RWPE1 (cell line): ENCODE measurements at places on chromosomes 6 and 20.

DNA sequence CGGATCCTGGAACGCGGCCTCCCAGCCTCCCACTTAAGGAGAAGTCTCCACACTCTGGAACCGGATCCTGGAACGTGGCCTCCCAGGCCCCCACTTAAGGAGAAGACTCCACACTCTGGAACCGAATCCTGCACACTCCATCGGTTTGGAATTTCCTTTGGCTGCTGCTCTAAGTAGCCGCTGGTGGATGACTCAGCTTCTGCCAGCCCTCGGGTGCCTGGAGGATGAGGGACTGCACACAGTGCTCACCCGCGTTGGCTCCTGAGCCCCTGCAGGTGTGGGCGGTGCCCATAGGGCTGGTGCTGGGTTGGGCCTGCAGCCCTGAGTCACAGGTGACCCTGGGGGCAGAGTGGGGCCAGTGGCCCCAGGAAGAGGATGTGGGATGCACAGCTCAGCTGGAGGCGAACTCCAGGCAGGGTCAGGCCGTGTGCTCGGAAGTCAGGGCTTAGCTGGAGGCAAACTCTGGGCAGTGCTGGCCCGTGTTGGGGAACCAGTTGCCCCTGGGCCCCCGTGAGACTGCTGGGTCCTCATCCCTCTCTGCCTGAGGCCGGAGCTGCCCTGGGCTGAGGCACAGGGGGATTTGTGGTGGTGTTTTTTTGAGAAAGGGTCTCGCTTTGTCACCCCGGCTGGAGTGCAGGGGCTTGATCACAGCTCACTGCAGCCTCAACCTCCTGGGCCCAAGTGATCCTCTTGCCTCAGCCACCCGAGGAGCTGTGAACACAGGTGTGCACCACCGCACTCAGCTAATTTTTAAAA is 13.9 kb upstream of the TNFRSF6B start:
- DNase-seq: peak; percentile 99

GRCh38 chr6:147156218-147156617 is 48.0 kb upstream of the STXBP5 start:
- DNase-seq: no peak

DNA sequence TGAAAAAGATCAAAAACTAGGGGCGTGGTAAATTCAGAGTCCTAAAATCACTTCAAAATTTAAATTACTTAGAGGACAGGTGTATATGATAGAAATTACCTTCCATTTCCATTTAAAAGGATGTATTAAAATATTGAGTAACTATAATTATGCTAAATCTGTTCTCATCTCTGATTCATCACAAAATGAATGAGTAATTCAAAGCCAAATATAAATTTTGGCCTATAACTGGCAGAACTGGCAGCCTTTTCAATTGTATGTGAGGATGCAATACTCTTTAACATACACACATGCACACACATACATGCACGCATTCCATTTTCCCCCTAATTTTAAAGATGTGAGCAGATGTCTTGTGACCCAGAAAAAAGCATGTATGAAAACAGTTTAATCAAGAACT is 194.6 kb downstream of the EPM2A start:
- DNase-seq: no peak

DNA sequence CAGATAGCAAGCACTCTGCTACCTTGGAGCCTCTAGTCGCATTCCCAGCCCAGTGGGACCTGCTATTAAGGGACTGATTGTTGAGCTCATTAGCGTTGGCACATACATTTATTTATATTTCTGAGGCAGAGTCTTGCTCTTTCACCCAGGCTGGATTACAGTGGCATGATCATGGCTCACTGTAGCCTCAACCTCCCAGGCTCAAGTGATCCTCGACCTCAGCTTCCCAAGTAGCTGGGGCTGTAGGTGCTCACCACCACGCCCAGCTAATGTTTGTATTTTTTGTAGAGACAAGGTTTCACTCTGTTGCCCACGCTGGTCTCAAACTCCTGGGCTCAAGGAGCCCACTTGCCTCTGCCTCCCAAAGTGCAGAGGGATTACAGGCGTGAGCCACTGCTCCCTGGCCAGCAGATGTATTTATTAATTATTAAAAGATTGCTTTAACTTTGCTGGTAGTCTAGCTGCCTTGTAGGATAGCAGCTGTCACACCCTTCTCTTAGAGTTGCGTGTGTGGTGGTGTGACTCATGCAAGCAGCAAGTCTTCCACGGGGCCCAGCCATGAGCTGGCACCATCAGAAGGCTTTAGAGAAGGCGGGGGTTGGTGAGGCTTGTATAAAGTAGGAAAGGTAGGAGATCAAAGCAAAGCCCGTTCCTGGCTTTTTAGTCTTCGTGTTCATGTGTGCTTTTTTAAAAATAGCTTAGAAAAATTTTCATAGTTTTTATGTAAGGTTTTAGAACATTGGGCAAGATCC is 16.5 kb downstream of the ACTR5 start:
- DNase-seq: peak; percentile 96

DNA sequence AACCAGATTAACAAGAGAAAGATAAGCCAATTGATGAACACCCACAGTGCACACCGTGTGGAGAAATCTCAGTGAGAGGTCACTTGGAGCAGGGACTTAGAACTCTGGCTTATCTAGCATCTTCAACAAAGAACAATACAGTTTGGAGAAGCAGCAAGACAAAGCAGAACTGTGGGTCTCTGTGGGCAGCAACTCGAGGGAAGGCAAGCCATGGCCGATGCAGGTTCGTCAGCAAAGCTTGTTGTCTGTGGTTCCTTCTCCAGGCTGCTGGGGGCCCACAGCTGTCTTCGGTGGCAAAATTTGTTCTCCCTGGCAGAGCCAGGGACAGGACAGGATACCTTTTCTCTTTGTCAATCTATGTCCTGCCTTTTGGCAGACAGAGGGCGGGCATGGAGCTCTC is 22.1 kb downstream of the RPP40 start:
- no peak for DNase-seq

DNA sequence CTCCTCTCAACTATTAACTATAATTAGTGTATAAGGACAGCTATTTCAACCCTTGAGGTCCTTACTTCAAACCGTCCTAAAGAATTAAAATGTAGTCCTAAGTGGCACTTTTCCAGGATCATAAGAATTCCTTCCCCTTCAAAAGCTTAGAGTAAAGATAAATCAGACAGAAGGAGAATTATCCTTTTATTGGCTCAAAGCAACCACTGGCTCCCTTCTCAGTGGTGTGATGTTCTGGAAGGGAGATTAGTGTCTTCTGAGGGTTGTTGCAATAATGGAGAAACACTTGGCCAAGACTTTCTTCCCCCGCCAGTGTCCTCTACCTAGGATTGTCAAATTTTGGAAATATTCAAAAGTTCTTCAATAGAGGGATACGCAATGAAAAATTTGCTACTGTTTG is 89.1 kb upstream of the PLEKHG1 start:
- no peak for DNase-seq

- peak; percentile 93 for DNase-seq
Observed at GRCh38 chr6:44058617-44059358, 68.5 kb downstream of the MRPL14 start.

GRCh38 chr20:34485068-34485634 is 31.1 kb upstream of the DYNLRB1 start:
- DNase-seq: no peak

DNA sequence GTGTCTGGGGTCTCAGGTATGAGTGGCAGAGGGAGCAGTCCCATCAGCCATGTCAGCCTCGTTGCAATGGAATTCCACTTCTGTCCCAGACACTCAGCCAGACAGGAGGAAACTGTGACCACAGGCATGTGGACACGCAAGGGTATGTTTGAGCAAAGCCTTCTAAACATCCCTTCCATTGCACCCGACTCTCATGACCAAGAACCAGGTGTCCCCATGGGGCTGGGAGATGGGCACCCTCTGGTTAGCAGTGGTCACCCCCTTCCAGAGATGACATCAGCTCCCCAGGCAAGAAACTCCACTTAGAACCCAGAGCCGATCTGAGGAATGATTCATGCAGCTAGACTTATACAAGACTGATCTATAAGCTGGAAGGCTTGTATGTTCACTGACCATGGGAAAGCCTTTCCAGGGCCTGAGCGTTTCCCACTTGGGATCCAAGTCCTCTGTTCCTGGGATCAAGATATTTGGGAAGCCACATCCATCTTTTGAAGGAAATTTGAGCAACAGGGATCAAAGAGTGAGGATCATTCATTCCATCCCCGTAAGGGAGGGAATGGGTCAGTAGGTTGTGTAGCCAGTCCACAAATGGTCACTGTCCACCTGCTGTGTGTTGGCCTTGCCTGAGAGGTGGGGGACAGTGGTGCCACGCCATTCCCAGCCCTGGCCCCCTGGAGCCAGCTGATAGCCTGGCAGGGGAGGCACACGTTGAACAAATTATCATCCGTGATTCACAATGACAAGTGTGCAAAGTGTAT is 3.9 kb upstream of the MRGBP start:
- DNase-seq: no peak

DNA sequence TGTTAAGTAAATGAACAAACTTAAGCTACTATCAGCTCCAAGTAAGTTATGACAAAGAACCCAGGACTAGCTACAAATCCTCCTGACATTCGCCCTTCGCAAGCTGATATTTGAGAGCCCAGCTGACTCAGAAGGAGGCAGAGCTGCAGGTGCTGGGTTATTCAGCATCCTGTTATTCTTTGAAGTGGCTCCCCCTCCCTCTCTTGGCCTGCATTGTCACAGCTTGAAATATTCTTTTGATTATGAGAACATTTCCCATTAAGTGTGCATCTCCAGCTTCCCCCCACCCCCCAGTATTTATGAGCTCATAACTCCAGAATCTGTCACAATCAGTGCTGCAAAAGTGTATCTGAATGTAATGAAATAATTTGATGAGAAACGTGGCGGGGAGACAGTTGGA is 78.8 kb upstream of the RALY start:
- peak; percentile 76 for DNase-seq

- no peak for DNase-seq
Observed at GRCh38 chr6:137211910-137212309, 7.3 kb downstream of the IFNGR1 start.

DNA sequence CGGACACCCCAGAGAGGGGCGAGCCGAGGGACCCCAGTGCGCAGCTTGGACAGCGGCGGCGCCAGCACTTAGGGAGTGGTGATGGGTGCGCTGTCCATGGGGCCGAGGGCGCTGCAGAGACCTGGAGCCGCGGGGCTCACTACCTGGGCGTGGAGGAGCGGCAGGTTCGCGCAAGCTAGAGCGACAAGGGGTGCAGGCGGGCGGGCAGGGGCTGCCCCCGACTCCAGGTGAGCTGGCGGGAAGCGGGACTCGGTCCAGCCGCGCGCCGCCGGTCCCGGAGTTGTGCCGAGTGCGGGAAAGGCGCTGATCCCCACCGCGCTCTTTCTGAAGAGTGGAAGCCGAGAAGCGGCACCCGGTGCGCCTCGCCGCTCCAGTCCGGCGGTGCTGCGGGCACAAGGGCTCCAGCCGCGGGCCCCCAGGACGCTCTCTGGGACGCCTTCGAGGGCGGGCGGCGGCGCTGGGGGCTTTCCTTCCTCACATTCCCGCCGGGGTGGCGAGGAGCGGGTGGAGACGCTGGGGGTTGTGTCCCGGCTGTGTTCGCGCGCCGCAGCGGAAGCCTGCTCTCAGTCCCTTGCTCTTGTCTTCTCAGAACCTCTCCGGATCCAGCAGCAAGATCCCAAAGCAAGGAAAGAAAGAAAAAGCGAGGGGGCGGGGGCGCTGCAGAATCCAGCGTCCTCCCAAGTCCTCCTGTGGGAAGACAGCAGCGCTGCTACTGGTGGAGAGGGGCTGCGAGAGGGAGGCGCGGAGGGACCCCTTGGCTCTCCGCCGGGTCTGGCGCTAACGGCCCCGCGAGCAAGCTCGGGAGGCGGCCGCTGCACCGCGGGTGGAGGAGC is at the start of gene B3GAT2:
Gene B3GAT2, minus strand, starts transcription at position 610 of the 833 bp plus-strand sequence. CDS start 631 bp downstream, outside the sequence.
- no peak for DNase-seq

DNA sequence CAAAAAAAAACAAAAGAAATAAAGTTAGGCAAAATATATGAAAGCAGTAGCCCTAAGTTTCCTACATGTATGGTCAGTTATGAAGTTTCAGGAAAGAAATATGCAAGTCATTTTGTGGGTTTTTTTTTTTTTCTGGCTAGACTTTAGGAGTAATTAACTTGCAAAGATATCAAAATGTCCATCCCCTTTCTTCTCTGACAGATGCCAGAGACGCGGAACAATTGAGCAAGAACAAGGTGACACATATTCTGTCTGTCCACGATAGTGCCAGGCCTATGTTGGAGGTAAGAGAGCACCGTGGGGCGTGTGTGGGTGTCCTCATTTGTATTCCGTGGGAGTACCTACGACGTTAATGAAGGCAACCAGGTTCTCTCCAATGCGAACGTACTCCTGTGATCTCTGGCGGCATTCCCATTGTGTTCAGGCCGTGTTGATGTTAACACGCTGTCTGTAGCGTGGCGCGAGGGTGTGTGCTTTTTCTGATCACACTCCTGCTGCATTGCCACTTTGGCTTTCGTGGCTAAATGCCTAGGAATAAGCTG is 19.5 kb downstream of the DUSP22 start:
- no peak for DNase-seq

- DNase-seq: no peak
Observed at GRCh38 chr6:148271711-148272439, 70.8 kb upstream of the SASH1 start.

- DNase-seq: no peak
Observed at GRCh38 chr6:40585651-40586269, 1.4 kb downstream of the LRFN2 start.

DNA sequence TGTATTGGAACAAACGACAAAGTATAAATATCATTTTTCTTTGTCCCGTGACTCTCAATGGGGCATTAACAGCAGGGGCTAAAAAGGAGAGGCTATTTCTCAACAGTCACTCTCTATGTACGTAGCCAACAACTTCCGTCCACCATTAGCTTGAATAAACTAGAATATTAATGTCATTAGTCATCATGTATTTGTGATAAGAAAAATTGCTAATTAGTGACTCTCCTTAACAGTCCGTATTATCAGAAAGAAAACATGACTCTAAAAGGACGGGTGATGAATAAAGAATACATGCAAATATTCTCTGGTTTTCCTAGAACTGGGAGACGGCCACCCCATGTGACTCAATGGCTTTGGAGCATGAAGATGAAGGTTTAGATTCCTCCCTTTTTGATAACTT is 18.6 kb downstream of the VIP start:
- DNase-seq: no peak

DNA sequence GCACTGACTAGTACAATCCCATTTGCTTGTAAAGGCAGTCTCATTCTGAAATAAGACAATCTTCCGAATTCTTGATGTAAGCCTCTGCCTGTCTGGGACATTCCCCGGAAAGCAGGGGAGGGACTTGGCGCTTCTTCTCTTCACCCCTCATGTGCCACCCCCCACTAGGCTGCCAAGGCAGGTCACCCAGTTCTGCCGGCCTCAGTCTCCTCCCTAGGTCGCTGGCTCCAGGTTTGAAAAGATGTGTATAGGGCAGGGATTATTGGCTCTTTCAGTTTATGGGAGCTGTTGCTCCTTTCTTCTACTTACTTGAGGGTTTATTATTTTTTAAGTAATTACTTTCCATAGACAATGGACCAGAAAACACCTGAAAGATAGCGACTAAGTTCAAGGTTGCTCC is 158.1 kb upstream of the RPS6KA2 start:
- no peak for DNase-seq

GRCh38 chr6:107718341-107718740 is 105.8 kb downstream of the SCML4 start:
- no peak for DNase-seq
